ENCODE measurements at places on chromosomes 13 and 19.

DNA sequence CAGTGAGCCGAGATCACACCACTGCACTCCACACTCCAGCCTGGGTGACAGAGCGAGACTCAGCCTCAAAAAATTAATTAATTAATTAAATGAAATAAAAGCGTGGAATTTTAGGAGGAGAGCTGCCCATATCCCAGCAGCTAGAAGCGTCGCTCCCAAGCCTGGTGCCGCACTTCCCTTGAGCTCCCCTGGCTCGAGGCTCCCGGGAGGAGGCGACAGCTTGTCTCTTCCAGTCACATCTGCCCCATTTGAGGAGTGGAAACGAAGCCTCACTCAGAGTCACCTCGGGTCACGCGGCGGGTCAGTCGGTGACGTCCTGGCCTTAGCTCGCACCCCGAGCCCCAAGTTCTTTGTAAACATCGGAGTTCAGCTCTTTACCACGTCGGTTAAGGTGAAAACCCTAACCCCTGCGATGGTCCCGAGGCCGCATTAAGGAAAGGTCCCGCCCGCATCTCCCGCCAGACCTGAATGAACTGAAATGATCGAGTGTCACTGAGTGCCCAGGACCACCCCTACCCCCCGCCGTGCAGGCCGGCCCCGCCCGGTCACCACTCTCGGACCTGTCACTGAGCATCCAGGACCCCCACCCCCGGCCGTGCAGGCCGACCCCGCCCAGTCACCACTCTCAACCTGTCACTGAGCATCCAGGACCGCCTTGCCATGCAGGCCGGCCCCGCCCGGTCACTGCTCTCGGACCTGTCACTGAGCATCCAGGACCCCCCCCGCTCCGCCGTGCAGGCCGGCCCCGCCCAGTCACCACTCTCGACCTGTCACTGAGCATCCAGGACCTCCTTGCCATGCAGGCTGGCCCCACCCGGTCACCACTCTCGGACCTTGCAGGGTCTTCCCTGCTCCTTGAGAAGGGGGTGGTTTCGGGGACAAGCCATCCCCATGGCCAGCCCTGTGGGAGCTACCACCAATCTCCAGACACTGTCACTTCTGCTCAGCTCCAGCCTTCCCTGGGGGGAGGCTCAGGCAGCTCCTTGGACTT, 176.9 kb downstream of the KDM4B start:
- DNase-seq, result peak; percentile 21

DNA sequence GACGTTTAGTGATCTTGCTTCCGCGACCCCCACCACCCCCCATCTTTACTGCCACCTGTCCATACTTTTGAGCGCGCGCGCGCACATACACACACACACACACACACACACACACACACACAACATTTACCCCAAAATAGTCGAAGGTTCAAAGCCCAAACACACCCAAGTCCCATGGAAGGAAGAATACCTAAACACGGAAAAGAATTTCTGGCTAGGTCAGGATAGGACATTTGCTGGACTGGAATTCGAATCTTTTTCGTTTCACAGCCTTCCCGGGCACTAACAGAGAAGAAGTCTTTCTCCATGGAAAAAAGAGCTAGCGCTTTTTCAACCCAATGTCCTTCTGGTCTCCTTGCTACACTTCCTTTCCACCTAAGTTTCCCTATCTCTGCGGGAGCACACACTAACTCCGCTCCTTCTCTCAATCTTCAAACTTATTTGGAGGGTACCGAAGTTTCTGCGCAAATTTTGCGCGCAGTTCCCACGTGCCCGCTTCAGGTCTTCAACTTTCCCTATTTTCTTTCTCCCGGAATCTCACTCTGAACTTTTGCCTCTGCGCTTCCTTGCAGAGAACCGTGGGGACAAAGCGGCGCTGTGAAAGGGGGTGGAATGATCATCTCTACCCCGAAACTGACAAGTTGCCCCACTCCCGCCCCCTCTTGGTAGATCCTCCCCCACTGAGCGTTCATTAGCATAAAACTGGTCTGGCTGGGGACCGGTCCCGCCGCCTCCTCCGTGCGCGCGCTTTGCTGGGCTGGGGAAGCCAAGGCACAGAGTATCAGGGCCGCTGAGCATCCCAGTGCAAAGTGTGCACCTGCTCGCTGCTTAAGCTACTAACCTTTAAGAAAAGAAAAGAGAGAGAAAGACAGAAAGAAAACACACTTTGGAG, 2.7 kb downstream of the DACH1 start:
- DNase-seq, result peak; percentile 65

DNA sequence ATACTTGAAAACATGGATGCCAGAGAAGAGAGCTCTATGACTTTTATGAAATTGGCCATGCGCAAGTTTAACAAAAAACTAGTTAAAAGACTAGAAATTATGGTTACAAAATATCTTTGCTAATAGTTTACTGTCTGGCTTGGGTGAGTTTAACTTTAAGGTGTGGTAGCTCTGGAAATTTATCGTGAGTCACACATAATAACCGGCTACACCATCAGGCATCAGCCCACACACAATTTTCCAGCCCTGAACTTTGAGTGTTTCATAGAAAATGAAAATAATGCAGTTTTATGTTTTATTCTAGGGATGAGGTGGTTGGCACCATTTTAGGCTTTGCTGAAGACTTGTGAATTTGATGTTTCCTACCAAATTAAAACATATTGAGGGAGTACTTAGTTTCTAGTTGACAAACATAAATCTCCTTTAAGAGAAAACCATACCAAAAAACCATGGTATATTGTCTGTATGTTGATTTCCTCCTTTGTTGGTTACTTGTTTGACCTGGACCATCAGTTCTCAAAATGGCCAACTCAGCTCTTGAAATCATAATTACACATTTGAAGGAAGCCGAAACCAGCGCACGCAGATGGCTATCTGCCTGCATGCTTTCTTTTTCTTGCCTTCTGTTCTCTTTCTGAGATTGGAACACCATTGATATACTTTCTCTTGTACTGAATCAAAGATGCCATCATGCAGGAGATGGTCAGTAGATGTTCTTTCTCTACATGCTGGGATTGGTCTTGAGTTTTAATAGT, 125.1 kb downstream of the AKAP11 start:
- no peak for DNase-seq

DNA sequence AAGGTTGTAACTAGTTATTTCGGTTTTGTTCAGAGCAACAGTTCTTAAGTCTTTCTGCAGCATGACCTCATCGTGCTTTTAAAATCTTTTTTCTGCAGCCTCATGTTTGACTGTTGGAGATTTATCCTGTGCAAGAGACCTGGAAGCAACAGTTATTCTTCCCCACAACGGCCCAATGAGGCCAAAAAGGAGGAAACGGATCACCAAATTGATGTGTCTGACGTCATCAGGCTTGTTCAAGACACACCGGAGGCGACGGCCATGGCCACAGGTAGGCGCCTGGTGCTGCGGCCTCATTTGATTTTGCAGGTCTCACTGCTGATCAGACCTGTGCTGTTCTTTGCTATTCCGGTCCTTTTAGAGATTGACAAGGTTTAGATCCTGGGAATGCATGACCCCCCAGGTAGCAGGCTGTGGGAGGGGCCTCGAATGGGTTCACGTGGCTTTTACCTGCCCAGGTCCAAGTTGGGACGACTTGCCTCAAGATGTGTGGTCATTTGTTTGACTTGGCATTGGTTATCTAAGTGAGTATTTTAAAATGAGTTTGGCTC, 66.8 kb upstream of the MCF2L start:
- no peak for DNase-seq

DNA sequence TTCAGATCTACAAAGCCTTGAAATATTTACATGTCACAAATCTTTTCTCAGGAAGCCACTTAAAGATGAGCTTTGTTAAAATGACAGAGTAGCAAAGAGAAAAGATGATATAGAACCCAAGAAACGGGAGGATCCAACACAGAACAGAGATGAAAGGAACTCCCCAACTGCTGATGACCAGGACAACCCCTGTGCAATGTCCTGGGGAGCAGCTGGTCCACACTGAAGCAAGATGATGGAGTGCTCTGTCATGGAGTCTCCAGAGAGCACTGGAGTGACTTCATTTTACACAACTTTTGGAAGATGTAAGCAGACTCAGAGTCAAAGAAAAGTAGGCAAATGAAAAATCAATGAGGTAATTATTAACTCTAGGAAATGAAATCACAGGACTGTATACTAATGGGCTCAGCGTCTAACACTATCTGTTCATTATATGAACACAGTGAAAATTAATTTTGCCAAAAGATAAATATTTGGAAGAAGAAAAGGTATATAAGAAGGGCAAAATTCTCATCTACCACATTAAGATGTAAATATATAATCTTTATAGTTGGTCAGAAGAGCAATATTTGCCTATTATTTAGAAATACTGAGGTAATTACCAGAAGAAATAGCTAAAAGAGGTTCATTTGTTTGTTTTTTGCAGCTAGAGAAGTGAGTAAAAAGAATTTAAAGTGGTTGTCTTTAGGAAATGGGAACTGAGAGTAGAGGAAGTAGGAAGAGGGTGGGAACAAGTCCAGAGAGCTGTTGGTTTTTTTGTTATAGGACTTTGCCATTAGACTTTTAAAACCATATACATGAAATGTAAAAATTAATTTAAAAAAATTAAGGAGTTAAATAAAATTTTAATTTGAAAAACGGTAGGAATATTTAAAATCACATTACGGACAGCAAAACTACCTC, 30.5 kb downstream of the MTRF1 start:
- no peak for DNase-seq

GRCh38 chr13:39961036-39961435, 305.6 kb downstream of the COG6 start:
- DNase-seq, result no peak
